Activated T-helper 2 cell treated with anti-CD3 and anti-CD28 coated beads, Interferon-gamma antibody, Interleukin-2, Interleukin-4, amounts not matched to agents 10 μg/mL and 5 μg/mL and 100 μg/mL, durations not matched to agents 14 hours and 24 hours and 36 hours (primary cell): ENCODE measurements at places on chromosomes 16 and 17.

- DNase-seq: no peak
Measured at GRCh38 chr16:14300705-14301168, 229.6 kb downstream of the MRTFB start.

DNA sequence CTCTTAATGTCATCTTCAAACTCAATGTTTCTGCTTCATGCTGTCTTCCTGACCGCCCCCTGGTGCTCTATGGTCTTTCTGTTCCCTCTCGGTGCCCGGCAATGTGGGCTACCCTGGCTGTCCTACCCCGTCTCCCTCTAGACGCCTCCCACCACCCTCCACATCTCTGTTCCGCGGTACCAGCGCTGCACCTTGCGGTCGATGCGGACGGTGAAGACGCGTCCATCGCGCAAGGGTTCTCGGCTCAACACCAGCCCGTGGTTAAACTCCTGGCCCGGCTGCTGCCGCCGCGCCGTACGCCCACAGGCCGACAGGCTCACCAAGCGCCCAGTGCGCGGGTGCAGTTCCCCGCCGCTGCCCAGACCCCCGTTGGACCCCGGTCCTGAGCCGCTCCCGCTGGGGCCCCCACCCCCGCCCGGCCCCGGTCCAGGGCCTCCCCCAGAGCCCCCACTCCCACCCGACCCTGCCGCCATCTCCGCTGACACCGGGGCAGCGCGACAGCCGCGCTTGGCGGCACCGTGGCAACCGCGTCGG, at the start of gene NEURL4:
Gene NEURL4 (minus strand): TSS at position 496 of the 534 bp plus-strand sequence. CDS start 23 bp downstream, at position 473.
- no peak for DNase-seq

- peak; percentile 18 for DNase-seq
Measured at GRCh38 chr16:85735225-85735635, 15.7 kb downstream of the C16orf74 start.

GRCh38 chr17:53797501-53797900, 25.2 kb upstream of the KIF2B start:
- no peak for DNase-seq

- no peak for DNase-seq
Measured at GRCh38 chr16:55671206-55671973, 15.6 kb downstream of the SLC6A2 start.

- DNase-seq: no peak
Measured at GRCh38 chr16:10870137-10870776, 6.7 kb upstream of the CIITA start.

- DNase-seq: peak; percentile 24
Measured at GRCh38 chr17:74008196-74008595, 195.3 kb upstream of the RPL38 start.

DNA sequence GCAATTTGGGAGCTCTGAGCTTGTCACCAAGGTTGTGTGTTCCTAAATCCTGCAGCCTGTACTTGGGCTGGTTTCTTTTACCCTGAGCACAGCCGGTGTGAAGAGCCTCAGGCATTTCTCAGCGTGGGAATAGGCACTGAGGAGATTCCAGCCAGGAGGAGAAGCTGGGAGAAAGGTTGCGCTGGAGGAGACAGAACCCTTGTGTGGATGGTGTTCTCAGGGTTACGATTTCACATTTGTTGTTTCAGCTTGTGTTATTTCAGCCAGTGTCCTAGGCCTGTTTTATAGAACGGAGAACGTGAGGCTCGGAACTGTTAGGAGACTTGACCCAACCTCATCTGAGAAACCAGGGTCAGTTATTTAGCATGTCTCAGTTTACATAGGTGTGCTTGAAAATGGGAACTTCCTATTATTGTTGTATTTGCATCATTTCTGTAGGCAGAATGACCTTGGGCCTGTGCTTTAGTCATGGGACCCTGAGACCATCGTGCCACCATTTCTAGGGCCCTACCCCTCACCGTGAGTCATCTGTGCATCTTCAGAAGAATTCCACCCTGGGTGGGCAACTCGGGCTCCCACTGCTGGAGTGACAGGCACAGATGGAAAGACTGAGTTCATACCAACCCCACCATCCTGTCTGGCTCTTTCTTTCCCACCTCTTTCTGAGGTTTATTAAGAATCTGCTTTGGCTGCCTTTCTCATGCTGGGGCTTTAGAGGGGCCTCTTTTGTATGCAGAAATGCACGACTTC, 134.9 kb downstream of the MSI2 start:
- DNase-seq: no peak

DNA sequence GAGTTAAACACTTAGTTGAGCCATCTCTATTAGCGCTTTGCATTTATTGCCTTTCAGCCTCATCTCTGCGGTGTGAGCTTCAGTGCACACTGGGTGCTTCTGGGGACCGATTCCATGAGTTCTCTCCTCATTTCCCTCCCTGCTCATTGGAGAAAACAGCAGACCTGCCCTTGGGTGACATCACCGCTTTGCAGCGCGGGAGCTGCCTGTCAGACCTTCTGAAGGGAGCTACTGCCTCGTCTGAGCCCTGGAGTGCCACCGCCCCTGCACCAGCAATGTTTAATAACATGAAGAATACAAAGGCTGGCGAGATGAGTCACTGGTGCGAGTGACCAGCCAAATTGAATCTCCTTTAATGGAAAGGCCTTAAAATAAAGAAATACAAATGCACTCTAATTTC, 30.2 kb upstream of the CPPED1 start:
- no peak for DNase-seq

GRCh38 chr16:58451265-58451689, 48.7 kb upstream of the NDRG4 start:
- DNase-seq: no peak

GRCh38 chr17:61395409-61395982, 4.1 kb upstream of the TBX2 start:
- no peak for DNase-seq

DNA sequence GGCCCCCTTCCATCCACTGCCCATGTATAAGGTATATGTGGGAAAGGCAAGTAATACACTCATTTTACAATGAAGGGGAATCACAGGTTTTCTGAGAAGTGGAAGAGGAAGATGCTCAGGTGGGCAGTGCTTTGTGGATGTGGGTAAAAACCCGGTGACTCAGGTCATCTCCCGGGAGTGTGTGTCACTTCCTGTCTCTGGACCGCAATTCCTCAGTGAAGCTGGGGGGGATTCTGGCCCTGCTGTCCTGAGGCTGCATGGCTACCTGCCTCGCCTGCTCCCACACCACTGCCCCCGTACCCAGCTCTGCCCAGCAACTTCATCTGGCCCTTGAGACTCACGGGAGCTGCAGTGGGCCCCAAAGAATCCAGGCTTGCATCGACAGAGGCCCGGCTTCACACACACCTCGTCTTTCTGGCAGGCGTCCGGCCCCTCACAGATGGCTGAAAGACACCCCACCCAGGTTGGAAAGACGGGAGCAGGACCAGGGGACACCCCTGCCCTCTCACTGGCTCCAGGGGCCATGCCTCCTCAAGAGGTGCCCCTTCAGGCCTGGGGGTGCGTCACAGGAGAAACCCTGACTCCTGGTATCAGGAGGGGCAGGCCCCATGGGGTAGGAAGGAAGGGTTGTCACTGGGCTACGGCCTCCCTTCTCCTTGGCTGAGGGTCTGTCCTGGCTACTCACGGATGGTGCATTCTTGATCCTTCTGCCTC, 882 bp downstream of the SCARF1 start:
- no peak for DNase-seq
